ENCODE measurements at places on chromosomes 3 and 15.

- H3K4me1 ChIP-seq = peaks cover 5% of the 10 kb centered on the region
- no peak overlapping the region for H3K4me3 ChIP-seq
- no peak overlapping the region for H3K27ac ChIP-seq
- DNase-seq = no peak
These were observed 87.8 kb upstream of the SEC13 start for GRCh38 chr3:10408680-10409079.

GRCh38 chr3:4310971-4311370, 7.8 kb downstream of the SETMAR start:
- no peaks in the 10 kb centered on the region for H3K27me3 ChIP-seq
- no peak overlapping the region for H3K27ac ChIP-seq
- H3K4me1 ChIP-seq = peaks cover 12% of the 10 kb centered on the region
- H3K36me3 ChIP-seq = peaks cover 23% of the 10 kb centered on the region
- DNase-seq = no peak

DNA sequence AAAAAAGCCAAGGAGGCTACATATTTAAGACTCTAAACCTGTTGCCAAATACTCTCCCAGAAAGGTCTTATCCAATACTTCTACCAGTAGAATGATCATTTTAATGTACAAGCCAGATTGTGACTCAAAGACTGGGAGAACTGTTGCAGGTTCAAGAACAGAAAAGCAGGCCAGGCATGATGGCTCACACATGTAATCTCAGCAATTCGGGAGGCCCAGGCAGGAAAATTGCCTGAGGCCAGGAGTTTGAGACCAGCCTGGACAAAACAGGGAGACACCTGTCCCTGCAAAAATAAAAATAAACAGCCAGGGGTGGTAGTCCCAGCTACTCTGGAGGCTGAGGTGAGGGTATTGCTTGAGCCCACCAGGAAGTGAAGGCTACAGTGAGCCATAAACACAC, 17.8 kb upstream of the THUMPD3 start:
- no peak overlapping the region for H3K27ac ChIP-seq
- H3K4me3 ChIP-seq = no peak overlapping the region
- no peaks in the 10 kb centered on the region for H3K36me3 ChIP-seq
- no peak for DNase-seq

DNA sequence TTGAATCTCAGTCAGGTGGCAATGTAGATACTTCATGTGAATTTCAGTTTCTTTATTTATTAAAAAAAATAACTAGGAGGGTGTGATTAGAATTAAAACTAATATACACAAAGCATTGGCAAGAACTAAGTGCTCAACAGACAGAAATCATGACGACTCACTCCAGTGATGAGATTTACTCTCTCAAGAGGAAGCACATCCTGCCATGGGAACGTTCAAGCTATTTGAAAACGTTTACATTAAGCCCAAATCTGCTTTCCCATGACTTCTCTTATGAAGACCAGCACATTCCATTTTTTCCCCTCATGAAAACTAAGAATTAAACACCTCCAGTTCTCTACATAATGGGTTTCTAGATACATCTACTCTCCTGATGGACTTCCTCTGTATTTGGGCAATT, 8.5 kb downstream of the WDR53 start:
- peaks cover 29% of the 10 kb centered on the region for H3K4me1 ChIP-seq
- H3K27me3 ChIP-seq = no peaks in the 10 kb centered on the region
- no peak overlapping the region for H3K27ac ChIP-seq
- H3K4me3 ChIP-seq = no peak overlapping the region
- no peak for DNase-seq

DNA sequence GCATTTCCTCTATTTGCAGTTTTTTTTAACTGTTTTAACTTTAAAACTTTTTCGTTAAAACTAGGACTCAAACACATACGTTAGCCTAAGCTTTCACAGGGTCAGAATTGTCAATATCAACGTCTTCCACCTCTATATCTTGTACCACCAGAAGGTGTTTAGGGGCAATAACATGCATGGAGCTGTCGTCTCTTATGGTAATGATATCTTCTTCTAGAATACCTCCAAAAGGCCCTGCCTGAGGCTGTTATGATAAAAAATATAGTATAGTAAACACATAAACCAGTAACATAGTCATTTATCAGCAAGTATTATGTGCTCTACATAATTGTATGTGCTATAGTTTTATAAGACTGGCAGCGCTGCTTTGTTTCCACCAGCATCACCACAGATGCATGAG, 76.3 kb upstream of the MLF1 start:
- H3K27ac ChIP-seq = no peak overlapping the region
- no peak for DNase-seq
- no peak overlapping the region for H3K4me3 ChIP-seq
- H3K36me3 ChIP-seq = no peaks in the 10 kb centered on the region

- no peaks in the 10 kb centered on the region for H3K36me3 ChIP-seq
- H3K4me3 ChIP-seq = no peak overlapping the region
- H3K4me1 ChIP-seq = no peaks in the 10 kb centered on the region
These were observed 97.5 kb upstream of the STAC start for GRCh38 chr3:36282766-36283165.

DNA sequence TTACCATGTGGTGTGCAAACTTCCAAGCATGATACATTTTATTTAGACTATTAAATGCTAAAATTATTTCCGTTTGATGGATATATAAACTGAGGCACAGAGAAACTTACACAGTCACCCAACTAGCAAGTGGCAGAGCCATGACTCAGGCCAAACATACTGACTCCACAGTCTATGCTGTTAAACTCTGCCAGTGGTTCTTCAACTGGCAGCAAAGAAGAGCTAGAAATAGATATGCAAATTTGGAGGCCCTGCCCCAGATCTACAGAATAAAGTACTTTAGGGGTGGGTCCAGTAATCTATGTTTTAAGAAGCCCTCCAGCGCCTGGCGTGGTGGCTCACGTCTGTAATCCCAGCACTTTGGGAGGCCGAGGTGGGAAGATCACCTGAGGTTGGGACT, 400.0 kb downstream of the FOXP1 start:
- H3K27me3 ChIP-seq = peaks cover 2% of the 10 kb centered on the region
- H3K4me1 ChIP-seq = no peaks in the 10 kb centered on the region
- no peaks in the 10 kb centered on the region for H3K36me3 ChIP-seq
- DNase-seq = no peak
- no peak overlapping the region for H3K27ac ChIP-seq

- peaks cover 30% of the 10 kb centered on the region for H3K4me1 ChIP-seq
- no peak for DNase-seq
These were observed 32.2 kb downstream of the ATP10A start for GRCh38 chr15:25830844-25831451.

DNA sequence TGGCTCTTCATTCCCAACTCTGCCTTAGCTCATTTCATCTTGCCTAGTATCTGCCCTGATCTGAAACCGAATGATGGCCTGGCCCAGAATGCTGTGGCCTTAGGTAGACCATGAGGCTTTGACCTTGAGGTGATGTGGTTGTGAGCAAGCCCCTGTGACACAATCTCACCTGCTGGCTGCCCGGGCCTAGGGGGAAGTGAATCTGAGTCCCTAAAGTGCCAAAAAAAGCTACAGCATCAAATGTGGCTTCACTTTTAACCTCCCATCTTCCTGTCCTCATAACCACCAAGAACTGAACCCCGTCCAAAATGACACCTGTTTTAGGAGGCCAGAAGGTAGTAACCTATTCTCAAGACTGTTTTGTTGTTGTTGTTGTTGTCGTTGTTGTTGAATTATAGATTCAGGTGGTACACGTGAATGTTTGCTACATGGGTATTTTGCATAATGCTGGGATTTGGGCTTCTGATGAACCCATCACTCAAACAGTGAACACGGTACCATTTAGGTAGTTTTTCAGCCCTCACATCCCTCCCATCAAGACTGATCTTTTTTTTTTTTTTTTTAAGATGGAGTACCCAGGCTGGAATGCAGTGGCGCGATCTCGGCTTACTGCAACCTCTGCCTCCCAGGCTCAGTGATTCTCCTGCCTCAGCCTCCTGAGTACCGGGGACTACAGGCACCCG, 54.6 kb downstream of the MCCC1 start:
- DNase-seq = no peak
- H3K36me3 ChIP-seq = peaks cover 32% of the 10 kb centered on the region
- H3K27ac ChIP-seq = no peak overlapping the region
- H3K4me3 ChIP-seq = no peak overlapping the region
- H3K4me1 ChIP-seq = peaks cover 8% of the 10 kb centered on the region
- no peaks in the 10 kb centered on the region for H3K27me3 ChIP-seq

DNA sequence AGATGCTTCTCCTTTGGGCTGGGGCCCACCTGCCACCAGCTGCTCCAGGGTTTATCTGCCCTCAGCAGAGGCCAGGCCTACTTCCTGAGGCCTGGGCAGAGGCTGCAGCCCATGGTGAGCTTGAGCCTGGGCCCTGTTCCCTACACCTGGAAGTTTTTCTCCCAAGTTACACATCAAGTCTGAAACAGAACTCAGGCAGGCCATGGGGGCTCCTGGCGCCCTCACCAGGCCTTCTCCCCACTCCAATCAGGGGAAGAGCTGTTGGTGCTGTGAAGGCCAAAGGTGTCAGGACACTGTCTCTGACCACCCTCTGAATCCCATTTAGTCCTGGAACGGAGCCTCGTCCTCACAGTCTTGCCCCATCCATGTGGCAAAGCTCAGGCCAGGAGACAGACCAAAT, 7.3 kb downstream of the VWA5B2 start:
- H3K36me3 ChIP-seq = no peaks in the 10 kb centered on the region
- H3K4me1 ChIP-seq = no peaks in the 10 kb centered on the region

DNA sequence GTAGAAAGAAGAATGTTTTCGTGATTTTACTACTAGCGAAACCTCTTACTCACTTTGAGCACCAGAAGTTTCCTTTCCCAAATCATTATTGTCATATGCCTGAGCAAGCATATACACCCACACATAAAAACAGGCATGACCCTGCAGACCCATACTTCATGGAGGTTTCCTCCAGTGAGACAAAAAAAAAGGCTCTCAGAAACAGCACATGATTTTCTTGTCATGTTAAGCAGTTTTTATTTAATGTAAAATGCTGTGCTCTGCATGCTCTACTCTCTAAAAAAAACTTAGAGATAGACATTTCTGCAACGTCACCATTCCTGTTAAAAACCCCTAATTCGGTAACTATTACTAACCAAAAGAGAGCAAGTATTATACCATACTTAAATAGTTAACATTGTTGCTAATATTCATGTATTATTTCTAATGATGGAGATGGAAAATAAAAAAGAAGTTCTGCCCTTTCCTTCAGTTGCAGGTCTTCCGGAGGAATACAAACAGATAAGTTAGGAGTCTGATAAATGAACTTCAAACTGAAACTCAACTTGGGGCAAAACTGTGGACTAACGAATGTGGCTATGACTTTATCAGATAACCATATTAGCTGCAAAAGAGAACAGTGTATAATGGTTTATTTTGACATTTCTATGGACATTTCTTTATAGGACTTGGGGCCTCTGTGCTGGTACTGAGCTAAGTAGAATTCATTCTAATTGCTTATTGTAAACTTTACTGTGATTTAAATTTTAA, 15.9 kb downstream of the CD200R1 start:
- H3K27me3 ChIP-seq = no peaks in the 10 kb centered on the region
- H3K27ac ChIP-seq = peak overlapping the region; percentile 67
- H3K4me3 ChIP-seq = peak overlapping the region; percentile 64
- H3K4me1 ChIP-seq = peaks cover 32% of the 10 kb centered on the region
- no peak for DNase-seq

- H3K27me3 ChIP-seq = no peaks in the 10 kb centered on the region
- no peaks in the 10 kb centered on the region for H3K36me3 ChIP-seq
- no peak overlapping the region for H3K27ac ChIP-seq
These were observed 629.1 kb downstream of the TBL1XR1 start for GRCh38 chr3:176568189-176568588.

- H3K4me1 ChIP-seq = peaks cover under 1% of the 10 kb centered on the region
- no peak overlapping the region for H3K27ac ChIP-seq
- no peak for DNase-seq
- peaks cover 72% of the 10 kb centered on the region for H3K27me3 ChIP-seq
- no peaks in the 10 kb centered on the region for H3K36me3 ChIP-seq
These were observed 10.7 kb upstream of the ADIPOQ start for GRCh38 chr3:186831798-186832197.

GRCh38 chr15:90432253-90432652, 44.2 kb downstream of the IQGAP1 start:
- H3K4me1 ChIP-seq = peaks cover 24% of the 10 kb centered on the region
- DNase-seq = no peak
- no peak overlapping the region for H3K27ac ChIP-seq
- no peak overlapping the region for H3K4me3 ChIP-seq
- no peaks in the 10 kb centered on the region for H3K27me3 ChIP-seq
- peaks cover 54% of the 10 kb centered on the region for H3K36me3 ChIP-seq

GRCh38 chr3:63351159-63352007, 73.3 kb downstream of the SYNPR start:
- no peaks in the 10 kb centered on the region for H3K4me1 ChIP-seq
- H3K27me3 ChIP-seq = peaks cover 11% of the 10 kb centered on the region
- H3K36me3 ChIP-seq = no peaks in the 10 kb centered on the region
- no peak overlapping the region for H3K4me3 ChIP-seq
- DNase-seq = no peak

DNA sequence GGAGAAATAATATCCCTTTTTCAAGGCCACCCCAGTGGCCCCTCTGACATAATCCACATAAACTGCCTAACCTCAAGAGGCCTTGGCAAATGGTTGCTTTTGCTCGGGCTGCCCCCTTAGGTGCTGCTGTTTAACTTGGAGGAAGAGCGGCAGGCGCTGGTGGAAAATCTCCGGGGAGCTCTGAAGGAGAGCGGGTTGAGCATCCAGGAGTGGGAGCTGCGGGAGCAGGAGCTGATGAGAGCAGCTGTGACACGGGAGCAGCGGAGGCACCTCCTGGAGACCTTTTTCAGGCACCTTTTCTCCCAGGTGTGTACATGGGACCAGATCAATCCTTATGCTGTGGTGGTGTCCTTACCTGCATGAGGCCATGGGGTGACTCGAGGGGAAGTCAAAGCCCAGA, 15.0 kb downstream of the DUOX1 start:
- H3K4me3 ChIP-seq = no peak overlapping the region
- no peaks in the 10 kb centered on the region for H3K4me1 ChIP-seq
- DNase-seq = no peak
- H3K27ac ChIP-seq = no peak overlapping the region
- no peaks in the 10 kb centered on the region for H3K36me3 ChIP-seq

DNA sequence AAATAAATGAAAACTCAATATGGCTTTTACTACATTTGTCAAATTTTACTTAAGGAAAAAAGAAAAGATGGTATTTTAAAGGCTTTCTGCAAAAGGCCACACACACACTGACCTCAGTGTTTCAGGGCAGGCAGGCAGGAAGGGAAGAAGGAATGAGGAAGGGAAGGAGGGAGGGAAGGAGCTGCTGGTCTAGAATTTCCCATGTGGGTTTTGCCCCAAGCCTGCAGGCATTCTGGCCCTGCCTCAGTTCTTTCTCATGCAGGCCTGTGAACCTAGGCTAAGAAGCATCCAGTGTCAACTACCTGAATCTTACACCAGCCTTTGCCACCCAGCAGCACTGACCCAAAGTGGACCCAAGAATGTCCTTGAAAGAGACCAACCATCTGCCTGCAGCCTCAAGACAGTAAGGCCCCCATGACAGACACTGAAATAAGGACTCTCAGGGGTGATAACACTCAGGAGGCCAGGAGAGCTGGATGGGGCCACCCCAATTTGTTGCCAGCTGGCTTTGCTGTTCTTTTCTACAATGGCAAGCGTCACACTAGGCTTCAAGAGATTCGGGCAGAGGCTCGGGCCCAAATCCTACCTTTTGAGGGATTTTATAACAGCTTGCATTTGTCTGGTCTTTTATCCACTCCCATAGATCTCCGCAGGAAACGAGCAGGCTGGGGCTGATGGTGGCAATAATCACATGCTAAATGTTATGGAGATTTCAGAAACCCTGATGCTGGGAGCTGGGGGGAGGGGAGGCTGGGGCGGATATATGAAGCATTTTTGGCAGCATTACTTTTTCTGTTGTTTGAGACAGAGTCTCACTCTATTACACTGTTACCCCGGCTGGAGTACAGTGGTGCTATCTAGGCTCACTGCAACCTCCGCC, 51.4 kb downstream of the XXYLT1 start:
- DNase-seq = no peak
- H3K4me1 ChIP-seq = no peaks in the 10 kb centered on the region
- no peak overlapping the region for H3K27ac ChIP-seq
- no peaks in the 10 kb centered on the region for H3K36me3 ChIP-seq
- no peak overlapping the region for H3K4me3 ChIP-seq
- no peaks in the 10 kb centered on the region for H3K27me3 ChIP-seq
